ENCODE measurements at places on chromosomes 4 and X.

- DNase-seq = no peak
These were observed 103.7 kb downstream of the RBM47 start for GRCh38 chr4:40525752-40526598.

GRCh38 chr4:113159942-113160545, 110.6 kb downstream of the ANK2 start:
- no peak for DNase-seq

DNA sequence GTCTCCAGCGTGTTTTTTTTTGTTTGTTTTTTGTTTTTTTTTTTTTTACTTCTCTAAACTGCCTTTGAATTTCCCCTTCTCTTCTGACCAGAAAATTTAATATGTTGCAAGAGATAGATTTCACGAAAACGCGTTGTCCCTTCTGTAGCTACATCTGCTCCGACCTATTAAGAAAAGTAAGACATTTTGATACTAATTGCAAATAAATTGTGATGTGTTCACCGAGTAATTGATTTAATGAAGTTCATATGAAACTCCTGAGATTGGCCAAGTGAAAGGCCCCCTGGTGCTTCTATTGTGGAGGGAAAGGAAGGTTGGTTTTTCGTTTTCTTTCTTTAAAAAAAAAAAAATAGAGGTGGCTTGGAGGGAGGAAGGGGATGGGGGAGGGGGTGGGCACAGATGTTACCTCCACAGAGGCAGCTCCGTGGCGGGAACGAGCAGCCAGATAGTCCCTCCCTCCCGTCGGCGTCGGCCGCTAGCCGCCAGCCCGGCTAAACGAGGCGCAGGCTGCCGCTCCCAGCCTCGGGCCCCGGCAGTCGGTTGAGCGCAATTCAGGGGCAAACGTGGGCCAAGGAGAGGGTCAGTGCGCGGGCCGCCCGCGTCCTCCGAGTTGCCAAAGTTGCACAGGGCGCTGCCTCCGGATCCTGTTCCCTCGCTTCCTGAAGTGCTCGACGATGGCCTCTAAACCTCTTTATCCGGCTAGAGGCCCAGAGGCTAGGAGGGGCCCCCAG, 139.1 kb upstream of the ZIC3 start:
- no peak for DNase-seq

GRCh38 chrX:47843363-47843762, 6.7 kb downstream of the ZNF81 start:
- no peak for DNase-seq

GRCh38 chr4:40402556-40402955, 67.4 kb downstream of the CHRNA9 start:
- no peak for DNase-seq

- no peak for DNase-seq
These were observed 37.1 kb downstream of the TMEM150C start for GRCh38 chr4:82524570-82525152.

DNA sequence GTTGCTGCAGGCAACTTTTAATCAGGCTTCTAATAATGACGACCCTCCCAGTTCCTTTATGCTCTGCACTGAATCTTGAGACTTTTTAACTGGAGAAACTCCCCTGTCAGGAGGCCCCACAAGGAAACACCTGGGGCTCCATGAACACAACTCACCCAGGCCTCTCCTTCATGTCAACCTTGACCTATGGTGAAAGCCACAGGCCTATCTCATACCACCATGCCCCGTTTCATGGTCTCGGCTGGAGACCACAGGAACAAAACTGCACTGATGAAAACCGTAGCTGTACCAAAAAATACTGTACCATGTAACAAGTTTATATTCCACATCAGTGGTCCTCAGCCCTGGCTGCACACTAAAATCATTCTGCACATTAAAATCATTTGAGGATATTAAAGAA, 57.0 kb downstream of the ZNF827 start:
- DNase-seq = no peak

GRCh38 chr4:96035727-96036126, 195.8 kb downstream of the PDHA2 start:
- no peak for DNase-seq

- no peak for DNase-seq
These were observed 140.3 kb upstream of the CXCL13 start for GRCh38 chr4:77465271-77465670.

GRCh38 chr4:130068072-130068471, 972.1 kb downstream of the C4orf33 start:
- no peak for DNase-seq

GRCh38 chr4:189046642-189047041, 894.0 kb upstream of the FRG1 start:
- DNase-seq = no peak

GRCh38 chr4:36785973-36786372, 458.6 kb upstream of the NWD2 start:
- no peak for DNase-seq

GRCh38 chr4:1711571-1712215, 426 bp downstream of the SLBP start:
- no peak for DNase-seq

DNA sequence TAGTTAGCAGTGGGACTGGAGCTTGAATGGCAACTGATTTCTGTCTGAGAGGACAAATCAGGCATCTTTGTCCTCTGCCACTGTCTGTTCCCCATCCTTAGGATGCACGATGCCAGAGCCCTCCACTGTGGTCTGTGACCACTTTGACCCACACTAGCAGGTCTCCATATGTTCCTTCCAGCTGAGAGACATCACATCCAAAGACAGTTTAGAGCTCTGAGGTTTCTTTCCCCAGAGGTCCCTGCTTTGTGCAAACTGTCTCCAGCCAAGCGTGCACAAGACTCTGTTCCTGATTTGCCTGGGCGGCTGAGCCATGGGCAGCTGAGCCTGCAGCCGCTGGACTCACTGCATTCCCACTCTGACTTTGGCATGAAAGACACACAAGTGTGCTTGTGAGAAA, 98.0 kb downstream of the PTTG2 start:
- DNase-seq = no peak

- DNase-seq = no peak
These were observed 50.0 kb downstream of the COMMD8 start for GRCh38 chr4:47413521-47413920.

GRCh38 chr4:186651624-186652023, 72.0 kb downstream of the FAT1 start:
- DNase-seq = no peak

- DNase-seq = no peak
These were observed 80.2 kb downstream of the CRMP1 start for GRCh38 chr4:5812506-5813229.

GRCh38 chrX:9644335-9644734, 121.3 kb downstream of the GPR143 start:
- DNase-seq = peak; percentile 5

- no peak for DNase-seq
These were observed 111.9 kb upstream of the KLF8 start for GRCh38 chrX:56120242-56120641.

GRCh38 chr4:67394879-67395278, 150.4 kb downstream of the CENPC start:
- no peak for DNase-seq

DNA sequence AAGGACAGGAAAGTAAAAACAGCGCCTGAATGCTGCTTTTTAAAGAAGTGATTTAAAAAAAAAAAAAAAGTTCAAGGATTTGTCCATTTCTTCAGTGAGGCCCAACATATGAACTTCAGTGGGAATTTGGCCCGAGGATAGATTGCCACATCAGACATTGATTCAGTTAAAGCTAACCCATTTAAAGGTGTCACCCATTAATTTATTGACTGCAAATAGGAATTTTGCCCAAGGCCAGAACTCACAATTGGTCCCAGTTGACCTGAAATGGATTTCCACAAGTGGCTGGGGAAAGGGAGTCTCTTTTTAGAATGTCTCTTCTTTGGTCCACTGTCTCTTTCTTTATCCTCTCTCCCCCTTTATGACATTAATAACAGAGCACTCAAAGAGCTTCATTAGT, 86.5 kb upstream of the RPL34 start:
- DNase-seq = no peak

- DNase-seq = no peak
These were observed 28.3 kb downstream of the STK32B start for GRCh38 chr4:5079581-5079980.

DNA sequence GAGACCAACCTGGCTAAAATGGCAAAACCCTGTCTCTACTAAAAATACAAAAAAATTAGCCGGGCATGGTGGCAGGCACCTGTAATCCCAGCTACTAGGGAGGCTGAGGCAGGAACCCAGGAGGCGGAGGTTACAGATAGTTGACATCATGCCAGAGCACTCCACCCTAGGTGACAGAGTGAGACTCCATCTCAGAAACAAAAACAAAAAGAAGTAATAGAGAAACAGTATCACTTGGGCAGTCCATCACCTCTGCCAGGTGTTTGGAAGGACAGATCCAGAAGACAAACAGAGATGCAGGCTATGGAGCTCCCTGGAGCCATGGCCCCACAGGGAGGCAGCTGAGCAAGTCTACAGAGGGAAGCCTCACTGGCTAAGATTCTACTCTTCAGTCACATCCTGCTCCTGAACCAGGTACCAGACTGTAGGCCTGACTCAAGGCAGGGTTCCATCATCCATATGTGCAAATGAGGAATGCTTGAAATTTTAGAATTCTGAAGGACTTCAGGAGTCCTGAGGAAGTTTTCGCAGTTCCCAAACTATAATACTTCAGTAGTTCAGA, 81.4 kb upstream of the CPEB2 start:
- no peak for DNase-seq

DNA sequence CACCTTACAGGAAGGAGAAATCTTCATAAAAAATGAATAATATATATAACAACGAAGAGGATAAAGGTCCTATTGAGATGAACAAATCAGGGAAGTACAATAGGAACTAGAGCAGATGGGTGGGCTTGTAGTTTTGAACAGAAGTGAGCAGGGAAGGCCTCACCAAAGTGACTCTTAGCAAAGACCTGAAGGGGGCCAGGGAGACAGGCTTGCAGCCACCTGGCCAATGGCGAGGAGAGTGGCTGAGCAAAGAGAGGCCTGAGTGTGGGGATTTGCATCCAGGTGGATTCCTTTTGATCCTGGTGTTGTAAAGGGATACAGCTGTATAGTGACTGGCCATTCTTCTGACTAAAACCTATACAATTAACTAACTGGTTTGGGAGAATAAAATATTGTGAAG, 354.1 kb downstream of the CAMK2D start:
- DNase-seq = no peak

DNA sequence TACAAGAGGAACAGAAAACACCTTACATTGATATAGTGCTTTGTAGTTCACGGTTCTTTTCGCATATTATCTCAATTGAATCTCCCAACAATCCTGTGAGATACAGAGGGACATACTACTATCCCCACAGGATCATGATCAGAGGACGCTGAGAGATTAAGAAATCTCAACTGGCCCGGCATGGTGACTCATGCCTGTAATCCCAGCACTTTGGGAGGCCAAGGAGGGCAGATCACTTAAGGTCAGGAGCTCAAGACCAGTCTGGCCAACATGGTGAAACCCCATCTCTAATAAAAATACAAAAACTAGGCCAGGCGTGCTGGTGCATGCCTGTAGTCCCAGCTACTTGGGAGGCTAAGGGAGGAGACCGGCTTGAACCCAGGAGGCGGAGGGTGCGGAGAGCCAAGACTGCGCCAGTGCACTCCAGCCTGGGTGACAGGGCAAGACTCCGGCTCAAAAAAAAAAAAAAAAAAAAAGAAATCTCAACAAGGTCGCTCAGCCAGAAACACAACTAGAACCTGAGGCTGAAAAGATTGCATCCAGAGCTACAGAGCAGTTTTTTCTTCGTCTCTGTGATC, 7.4 kb downstream of the APOO start:
- no peak for DNase-seq

DNA sequence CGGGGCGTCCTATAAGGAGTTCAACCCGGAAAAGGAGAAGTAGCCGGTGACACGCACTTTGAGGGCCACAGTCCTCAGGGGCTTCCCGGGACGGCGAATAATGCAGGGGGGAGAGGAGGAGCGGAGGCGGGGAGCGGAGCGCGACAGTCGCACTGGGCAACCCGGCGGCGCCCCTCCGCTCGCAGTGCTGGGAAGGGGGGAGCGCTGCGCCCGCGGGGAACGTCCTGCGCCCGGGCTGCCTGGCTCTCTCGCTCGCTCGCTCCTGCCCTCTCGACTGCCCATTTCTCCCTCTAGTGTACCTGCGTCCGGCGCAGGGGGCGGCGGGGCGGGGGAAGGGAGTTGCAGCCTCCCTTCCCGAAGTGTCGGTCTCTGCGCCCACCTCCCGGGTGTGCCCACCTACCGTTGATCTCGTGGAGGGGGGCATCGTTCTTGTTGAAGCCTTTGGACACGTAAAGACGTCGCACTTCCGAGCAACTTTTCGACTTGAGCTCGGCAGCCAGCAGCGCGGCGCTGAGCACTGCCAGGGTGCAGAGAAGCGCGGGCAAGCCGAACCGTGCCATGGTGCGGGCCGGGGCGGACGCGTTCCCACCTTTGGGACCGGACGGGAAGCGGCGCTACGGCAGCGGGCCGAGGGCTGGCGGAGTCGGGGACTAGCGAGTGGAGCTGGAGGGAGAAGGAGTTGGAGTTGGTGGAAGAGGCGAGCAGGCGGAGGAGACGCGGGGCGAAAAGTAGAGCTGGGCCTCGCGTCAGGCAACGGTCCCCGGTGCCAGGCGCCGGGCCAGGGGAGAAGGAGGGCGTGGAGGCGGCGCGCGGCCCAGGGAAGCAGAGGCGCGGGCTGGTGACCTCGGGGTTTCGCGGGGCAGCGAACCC, 648 bp downstream of the GPC4 start:
- DNase-seq = no peak

DNA sequence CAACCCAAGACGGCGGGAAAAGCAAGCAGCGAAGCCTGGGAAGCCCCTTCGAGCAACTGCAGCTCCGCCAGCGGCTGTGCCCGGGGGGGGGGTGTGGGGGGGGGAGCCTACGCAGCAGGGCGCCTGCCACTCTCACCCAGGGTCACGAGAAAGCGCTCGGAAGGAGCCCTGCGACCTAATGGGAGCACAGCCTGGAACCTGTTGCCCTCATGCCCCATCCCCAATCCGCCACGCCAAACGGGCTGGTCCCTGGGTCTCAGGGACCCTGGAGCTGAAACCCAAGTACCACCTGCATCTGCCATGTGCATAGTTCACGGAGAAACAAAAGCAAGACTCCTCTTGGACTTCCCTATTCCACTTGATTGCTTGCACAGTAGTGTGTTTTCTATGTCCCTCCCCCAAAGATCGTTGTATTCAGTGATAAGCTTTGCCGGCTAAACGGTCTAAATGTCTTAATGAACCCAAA, 359 bp upstream of the GAB3 start:
- DNase-seq = no peak

DNA sequence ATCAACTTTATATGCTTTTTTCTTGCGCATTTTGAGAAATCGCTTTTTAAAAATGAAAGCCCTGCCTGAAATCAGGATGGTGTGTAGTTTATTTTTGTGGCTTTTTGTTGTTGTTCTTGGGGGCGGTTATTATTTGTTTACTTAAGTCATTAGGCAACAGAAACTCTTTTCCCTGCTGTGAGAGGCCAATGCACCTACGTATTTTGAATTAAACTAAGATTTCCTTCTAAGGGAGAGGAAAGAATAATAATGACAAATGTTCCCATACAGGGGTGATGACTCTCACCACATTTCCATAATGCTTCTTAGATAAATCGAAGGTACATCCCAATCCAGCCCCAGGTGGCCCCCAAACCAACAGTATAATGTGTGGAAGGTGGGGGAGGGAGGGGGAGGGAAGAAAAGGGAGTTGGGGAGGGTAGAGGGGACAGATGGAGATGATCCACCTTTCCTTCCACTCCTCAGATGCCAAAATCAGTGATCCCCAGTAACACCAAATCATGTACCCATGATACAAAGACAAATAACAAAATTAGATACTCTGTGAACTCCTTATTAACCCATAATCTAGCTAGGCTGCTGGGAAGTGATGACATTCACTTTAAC, 39.6 kb downstream of the ZNF827 start:
- no peak for DNase-seq
